ENCODE measurements at places on chromosomes 7 and 10.

DNA sequence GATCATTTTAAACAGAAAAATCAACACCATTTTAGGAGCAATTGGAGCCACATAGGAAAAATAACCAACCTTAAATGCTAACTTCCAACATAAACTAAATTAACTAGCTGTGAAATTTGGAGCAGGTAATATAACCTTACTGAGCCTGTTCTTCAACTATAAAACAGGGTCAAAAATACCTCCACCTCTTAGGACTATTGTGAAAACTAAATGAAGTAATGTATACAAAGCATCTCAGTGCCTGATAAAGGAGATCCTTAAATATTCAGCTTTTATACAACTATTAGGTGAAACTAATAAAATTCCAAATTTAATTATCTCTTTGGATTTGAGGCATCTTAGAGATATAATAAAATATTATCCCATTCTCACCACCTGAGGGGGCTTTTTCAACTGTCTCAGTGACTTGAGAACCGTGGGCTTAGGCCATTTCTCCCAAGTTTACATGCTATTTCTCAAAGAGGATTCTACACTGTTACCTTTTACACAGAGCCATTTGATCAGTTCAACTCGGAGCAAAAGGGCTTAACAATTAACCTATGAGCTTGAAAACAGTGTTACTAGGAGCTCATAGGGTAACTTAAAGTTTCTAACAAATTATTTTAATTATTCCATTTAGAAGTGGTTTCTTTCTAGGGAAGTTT is 165.0 kb upstream of the ASAH2 start:
- DNase-seq = no peak

- no peak for DNase-seq
These were observed 83.6 kb downstream of the ZNF277 start for GRCh38 chr7:112290065-112290464.

GRCh38 chr7:90701021-90701420 is 104.9 kb downstream of the CDK14 start:
- no peak for DNase-seq

DNA sequence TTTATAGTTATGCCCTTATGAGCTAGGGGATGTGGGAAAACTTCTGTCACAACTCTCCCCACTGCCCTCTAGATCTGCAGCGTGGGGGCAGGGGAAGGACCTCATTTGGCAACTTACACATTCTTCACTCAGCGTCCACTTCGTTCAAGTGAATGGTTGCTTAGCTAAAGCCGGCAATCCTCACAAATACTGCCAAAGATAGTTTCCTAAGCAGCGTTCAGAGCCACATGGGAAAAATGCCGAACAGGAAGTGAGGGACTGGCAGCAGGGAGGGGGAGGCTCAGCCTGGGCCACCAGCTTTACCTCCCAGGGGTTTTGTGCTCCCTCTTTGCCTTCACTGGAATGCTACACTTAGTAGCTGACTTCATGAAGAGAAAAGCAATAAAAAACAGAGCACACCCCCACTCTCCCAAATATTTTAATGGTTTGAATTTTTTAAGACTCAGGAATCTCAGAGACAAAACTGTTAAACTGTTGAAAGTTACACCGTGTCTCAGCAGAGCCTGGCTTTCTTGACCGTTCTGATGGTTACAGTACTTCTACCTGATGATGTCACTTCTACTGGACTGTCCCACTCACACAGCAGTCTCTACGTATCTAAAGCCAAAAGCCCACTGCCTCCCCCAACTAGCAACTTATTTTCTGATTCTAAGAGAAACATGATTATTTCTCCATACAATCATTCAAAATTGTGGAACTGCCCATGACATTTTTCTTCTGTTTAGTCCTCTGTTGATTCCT is 10.4 kb downstream of the GRM3 start:
- no peak for DNase-seq

All from germinal center (tissue), 1 donor.